Renal pelvis (tissue), 12 donors: ENCODE measurements at places on chromosomes 11 and 22.
A peak's percentile ranks its signal among the peaks of the same experiment; 100 is the strongest.

- DNase-seq = no peak
Observed at GRCh38 chr22:20205464-20205963, 54.7 kb upstream of the CCDC188 start.

- no peak for DNase-seq
Observed at GRCh38 chr11:131392528-131393255, 22.3 kb downstream of the NTM start.

DNA sequence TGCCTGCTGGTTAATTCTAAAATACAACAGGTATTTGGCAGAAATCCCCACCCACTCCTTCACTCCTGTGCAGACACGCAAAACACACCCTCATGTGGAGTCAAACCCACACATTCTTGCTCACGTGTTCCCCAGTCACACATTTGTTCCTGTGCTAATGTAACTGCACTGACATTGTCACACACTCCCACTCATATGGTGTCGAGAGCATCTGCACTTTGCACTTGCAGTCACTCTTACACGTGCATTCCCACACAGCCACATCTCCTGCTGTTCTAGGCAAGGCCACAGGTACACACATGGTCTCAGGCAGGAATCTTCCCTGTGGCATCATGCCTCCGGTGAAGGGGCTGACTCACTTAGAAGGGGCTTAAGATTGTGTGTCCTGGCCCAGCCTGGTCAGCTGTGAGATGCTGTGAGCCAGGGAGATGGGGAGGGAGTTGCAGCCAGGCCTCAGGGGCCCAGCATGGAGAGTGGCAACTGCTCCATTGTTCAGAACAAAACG, 395.0 kb downstream of the TENM4 start:
- no peak for DNase-seq

- no peak for DNase-seq
Observed at GRCh38 chr11:43508511-43508918, 149.8 kb downstream of the TTC17 start.

DNA sequence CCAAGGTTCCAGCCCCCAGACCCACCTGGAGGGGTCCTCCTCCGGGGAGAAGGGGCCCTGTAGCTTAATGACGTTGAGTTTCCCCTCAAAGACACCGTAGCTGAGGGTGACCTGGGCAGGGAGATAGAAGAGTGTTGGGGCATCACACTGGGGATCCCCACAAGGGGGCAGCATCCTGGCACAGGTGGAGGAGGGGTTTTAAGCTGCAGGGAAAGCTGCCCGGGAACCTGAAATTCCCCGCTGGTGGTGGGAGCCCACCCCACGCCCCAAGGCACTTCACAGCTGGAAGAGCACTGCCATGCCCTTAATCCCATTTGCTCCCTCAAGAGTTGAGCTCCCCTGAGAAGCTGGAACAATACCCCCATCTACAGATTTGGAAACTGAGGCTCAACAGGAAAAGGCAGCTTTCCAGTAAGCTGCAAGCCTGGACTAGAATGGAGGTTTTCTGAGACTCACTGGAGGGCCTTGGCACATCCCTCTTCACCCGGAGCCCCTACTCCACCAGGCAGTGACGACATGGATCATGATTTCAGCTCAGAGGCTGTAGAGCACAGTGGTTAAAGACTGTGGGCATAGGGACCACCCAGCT, 13.7 kb downstream of the MFNG start:
- no peak for DNase-seq

DNA sequence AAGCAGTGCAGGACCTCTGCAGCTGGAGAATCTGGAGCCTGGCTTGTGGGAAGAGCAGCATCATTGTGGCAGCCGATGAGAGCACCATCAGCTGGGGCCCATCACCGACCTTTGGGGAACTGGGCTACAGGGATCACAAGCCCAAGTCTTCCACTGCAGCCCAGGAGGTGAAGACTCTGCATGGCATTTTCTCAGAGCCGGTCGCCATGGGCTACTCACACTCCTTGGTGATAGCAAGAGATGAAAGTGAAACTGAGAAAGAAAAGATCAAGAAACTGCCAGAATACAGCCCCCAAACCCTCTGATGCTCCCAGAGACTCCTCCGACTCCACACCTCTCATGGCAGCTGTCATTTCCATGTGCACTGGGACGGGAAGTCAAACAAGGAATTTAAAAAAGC, 35.6 kb downstream of the ASRGL1 start:
- no peak for DNase-seq

- DNase-seq = no peak
Observed at GRCh38 chr11:130471731-130472433, 23.4 kb downstream of the ADAMTS15 start.

GRCh38 chr22:32476281-32477195, 1.9 kb downstream of the FBXO7 start:
- DNase-seq = no peak

DNA sequence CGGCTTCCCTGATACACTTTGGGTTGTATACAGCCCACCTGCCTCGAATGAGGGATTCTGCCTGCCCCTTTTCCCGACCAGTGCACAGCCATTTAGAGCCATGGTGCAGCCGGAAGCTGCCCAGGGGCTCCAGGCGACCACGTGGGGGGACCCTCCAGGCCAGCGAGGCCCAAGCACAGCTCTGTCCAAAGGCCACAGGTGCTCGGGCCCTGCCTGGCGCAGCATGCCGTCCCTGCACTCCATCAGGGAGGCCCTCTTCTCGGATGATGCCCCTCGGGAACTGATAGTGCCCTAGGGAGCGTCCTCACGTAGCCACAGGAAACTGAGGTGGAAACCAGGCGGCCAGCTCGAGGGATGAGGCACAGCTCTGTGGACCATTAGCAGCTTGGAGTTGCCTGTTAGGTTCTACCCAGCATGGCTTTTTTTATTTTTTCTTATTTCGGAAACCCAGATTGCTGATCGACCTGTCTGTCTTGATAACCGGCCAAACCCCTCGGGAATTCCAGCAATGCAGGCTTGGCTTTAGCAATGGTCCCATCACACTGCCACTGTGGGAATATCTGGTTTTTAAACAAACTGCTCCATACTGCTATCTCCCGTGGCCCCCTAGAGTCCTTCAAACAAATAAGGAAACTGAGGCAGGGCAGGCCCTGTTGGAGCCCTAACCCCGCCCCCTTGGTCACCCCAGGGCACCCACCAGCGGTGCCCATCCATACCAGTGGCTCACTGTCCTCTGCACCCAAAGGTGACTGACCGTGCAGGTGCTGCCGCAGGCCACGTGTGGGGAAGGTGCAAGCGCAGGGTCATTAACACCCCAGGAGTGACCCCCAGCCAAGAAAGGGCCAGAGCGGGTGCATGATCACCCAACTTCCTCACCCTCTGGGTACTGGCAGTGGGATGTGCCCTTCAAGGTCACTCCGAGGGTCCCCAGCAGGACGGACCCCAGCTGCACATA, 8.0 kb downstream of the ANO1 start:
- no peak for DNase-seq

GRCh38 chr11:70467201-70468085, 69.1 kb downstream of the CTTN start:
- DNase-seq = peak; percentile 53

- DNase-seq = no peak
Observed at GRCh38 chr11:28383456-28383855, 275.3 kb downstream of the METTL15 start.

- DNase-seq = no peak
Observed at GRCh38 chr11:82930229-82930628, 28.7 kb downstream of the DDIAS start.

DNA sequence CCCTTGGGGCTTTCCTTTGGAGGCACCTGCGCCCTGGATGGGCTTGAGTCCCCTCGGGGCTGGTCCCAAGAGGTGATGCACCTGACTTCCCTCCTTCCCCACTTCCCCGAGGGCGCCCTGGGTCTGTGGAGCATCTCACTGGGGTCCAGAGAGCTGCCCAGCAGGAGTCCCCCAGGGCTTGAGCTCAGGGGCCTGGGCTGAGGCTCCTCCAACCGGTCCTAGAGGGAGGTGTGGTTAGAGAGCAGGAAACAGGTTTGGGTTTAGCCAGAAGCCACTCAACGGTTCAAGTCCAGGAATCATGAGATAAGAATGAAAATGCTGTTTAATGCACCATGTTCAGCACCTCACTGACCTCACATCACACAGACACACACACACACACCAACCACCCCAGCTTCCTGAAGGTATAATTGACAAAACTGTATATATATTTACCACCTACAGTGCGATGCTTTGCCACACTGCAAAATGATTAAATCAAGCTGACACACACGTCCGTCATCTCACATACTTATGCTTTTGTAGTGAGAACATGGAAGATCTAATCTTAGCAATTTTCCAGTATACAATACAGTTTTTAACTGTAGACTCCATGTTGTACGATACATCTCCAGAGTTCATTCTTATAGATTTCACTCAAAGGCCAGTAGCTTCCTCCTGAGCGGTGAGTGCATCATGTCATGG, 628 bp upstream of the IGLL1 start:
- DNase-seq = no peak

DNA sequence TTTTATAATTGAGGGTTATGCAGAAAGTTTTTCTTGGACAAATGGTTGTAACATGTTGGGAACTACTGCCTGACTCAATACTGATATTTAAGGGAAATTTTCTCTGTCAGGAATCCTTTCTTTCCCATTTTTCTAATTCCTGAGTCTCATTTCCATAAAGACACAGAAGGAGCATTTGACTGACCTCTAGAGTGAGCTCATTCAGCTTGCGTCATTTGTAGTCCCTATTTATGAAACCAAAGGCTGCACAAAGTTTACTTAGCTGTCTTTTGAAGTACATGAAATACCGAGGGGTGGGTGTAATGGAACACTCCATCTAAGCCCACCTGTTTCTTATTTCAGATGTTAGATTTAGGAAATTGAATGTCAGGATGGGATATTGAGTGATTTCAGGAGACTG, 359.5 kb upstream of the C11orf87 start:
- no peak for DNase-seq

DNA sequence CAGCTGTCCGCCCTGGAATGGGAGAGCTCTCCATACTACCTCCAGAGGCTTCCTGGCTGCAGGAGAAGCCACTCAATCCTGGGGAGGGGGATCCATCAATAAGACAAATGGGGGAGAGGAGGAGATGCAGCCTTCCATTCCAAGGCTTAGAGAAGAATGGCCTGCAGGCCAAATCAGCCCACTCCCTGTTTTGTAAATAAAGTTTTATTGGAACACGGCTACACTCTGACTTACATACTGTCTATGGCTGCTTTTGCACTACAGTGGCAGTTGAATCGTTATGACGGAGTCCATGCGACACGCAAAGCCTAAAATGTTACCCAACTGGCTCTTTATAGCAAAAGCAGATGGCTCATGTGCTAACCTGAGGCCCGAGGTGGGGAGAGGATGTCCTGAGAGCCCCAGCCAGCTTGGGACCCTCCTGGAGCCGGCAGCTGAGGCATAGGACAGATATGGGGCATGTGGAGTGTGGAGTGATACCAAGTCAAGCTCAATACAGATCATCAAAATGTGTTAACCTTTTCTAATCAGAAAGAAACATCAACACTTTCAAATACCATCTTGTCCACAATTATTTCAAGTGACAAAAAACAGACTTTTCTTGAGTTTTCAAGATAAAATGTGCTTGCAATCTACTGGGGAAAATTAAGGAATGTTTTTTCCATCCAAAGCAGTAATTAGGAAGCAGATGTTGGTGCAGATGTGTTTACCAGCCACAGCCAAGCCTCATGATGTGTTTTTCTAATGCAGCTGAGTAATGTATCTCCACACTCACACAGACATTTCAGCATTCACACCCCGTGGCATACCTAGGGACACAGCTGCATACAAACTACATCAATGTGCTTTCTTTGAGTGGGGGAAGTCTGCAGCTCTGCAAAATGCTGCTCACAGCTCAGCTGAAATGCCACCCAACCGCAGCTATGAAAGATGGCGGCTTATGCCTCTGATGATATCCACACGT, 181.6 kb downstream of the SHANK2 start:
- DNase-seq = no peak

- DNase-seq = no peak
Observed at GRCh38 chr22:21904250-21904789, 36.9 kb upstream of the MAPK1 start.

- no peak for DNase-seq
Observed at GRCh38 chr11:95054356-95054755, 5.1 kb downstream of the KDM4F start.
